Lung microvascular endothelial cell (primary cell): ENCODE measurements at places on chromosomes 2 and 18.

DNA sequence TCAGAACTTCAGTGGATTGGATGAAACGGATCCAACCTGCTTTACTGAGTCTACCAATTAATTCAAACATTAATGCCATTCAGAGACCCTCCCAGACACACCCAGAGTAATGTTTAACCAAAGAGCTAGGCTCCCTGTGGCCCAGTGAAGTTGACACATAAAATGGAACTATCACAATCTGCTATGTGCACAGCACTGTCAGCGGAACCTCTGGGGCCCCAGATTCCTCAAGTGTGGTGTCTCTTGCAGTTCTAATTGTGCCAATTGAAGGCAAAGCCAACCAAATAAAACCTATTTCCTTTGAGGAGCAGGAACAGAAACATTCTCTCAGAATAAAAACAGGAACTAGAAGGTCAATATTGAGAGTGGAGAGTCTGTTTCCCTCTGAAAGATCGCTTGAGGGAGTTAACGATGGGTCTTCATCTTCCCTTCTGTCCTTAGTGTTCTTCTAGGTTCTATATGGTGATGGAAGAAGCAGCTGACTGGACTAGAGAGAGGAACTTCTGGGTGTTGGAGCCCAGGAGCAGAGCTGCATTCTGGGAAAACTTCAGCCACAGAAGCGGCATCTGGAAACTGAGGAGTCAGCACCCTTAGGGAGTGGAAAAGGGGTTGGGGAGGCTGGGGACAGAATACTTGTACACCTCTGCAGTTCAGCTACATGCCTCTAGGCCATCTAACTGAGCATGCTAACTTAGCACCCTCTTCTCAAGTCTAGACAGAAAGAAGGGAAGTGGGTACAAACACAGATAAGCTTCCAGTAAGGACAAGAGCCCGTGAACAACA is 174.4 kb upstream of the FBXO11 start:
- DNase-seq, result no peak

GRCh38 chr2:46462936-46463335 is 16.4 kb upstream of the TMEM247 start:
- DNase-seq, result no peak

- peak; percentile 59 for DNase-seq
Measured at GRCh38 chr2:86298411-86299390, 38.7 kb downstream of the REEP1 start.

DNA sequence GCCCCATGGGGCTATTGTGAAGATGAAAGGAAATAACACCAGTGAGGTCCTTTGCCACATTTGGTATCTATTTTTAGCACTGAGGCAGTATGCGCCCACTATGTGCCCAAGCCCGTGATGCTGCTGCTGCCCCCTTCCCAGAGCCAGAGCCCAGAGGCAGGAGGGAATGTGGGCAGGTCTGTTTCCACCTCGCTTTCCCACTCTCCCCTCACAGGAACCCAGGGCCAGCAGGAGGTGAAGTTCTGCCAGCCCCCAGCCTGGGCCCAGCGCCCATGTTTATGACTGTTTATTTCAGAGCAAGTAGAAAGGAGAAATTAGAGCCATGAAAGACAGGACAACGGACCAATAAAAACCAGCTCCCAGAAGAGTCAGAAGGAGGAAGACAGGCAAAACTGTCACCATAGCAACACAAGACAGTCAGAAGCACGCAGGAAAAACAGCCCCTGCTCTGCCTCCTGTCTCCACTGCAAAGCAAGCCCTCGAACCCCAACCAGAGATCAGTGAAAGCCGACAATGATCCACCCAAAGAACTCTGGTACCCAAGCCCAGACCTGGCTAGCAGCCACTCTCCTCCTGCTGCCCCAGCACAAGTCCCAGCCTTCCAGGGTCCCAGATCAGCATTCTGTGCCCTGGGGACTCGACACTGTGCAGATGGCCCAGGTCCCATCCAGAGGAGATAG is 1.4 kb downstream of the CYRIA start:
- DNase-seq, result peak; percentile 90

DNA sequence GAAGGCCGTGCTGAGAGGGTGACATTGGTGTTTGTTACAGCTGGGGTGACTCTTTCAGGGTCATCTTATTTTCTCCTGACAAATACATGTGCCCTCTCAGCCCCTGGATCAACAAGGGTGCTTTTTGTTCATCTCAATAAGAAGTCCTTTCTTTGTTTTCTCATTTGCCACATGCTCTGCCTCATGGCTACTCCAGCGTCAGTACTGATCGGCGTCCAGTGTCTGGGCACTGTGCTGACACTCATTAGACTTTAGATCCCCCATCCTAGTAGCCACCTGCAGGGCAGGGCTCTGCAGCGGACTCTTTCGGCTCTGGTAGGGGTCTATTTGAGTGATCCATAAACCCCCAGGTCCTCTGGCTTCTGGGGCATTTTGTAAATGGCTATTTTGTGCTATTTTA is 38.4 kb downstream of the NPPC start:
- DNase-seq, result no peak

GRCh38 chr2:9674891-9675414 is 44.2 kb upstream of the YWHAQ start:
- no peak for DNase-seq

DNA sequence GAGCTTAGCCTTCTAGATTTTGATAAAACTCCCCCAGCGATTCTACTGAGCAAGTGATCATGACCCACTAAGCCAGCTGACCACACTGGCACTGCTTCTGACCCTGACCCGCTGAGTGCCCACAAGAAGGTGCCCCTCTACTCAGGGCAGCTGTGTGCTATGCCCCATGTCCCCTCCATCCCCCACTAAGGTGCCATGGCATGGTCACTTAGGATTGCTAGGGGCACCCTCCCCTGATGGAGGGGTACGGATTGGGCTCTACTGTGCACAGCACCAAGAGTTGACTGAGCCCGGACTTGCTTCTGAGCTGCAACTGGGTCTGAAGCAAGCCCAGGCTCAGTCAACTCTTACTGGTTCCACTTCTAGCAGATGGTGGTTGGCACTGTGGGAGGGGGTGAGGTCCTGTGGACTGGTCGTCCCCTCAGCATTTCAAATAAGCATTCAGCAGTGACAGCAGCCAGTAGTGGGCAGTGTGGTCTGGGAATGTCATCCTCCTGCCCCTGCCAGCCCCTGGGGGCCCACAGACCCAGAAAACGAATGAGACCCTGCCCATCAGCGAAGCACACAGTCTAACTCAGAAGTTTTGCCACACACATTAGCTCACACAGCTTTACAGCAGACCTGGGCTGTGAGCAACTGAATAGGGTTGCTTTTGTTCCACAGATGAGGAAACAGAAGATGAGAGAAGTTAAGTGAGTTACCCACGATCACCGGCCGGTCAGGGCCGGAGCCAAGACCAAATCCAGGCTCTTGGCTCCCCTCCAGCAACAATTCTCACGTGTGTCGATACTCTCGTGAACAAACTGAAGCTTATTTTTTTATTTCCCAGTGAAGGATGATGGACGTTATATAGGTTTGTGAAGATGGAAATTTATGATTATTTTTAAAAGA is 52.1 kb upstream of the FOSL2 start:
- DNase-seq, result peak; percentile 18

DNA sequence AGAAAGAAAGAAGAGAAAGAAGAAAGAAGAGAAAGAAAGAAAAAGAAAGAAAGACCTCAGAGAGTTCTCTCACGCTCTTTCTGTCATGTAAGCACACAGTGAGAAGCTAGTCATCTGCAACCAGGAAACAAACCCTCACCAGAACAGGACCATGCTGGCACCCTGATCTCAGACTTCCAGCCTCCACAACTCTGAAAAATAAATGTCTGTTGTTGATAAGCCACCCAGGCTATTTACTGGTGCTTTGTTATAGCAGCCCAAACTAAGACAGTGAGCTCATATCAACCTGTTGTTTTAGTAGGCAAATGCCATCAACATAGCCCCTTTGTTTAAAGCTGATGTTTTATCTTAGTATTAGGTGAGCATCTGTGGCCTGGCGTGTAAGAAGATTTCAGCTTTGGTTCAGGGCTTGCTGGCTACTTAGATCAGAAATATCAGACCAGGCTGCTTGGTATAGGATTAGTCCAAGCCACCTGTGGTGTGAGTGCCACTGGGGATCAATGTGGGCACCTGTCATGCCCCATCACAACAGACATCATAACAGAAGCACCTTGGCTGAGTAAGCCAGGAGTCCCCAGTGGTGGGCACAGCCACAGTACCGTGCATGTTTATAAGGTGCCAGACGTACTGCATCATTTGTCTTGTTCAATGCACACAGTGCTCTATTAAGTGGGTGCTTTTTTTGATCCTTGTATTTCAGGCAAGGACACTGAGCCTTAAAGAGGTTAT is 94.4 kb downstream of the LBH start:
- DNase-seq, result no peak

GRCh38 chr18:59669872-59670657 is 27.2 kb downstream of the CCBE1 start:
- DNase-seq, result no peak

GRCh38 chr2:228048838-228049490 is 132.5 kb downstream of the SPHKAP start:
- DNase-seq, result peak; percentile 39

DNA sequence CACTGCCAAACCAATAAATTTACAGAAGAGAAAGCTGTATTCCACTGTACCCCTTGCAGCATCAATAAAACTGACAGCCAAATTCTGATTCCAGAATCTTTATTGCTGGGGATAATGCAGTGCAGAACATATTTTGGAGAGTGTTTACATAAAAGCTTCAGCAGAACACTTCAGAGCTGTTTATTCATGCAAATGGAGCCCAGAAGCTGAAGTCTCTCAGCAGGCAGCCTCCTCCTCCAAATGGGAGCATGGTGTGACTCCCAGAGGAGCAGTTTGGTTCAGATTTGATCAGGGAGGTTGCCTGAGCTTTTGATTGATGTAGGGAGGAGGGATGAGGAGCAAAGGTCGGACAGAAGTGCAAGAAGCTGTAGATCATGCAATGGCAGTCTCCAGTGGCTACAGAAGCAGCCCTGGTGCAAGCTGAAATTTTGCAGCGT is 22.4 kb downstream of the LHCGR start:
- DNase-seq, result no peak

DNA sequence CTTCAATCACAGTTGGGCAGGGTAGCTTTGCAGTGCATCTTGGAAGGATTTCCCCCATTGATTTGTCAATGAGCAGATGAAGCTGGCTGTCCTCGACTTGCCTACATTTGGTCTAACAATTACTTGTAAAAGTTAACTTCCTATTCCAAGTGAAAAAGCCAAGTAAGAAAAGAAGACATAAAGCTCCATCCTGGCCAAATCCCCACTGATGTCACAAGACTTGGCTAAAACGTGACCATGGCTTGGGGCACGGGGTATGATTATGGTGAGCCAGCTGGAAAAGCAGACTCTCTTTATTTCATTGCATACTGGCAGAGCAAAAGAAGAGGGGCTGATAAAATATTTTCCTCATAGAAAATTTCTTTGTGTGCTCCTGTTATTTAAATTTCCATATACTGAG is 25.4 kb upstream of the PID1 start:
- no peak for DNase-seq

DNA sequence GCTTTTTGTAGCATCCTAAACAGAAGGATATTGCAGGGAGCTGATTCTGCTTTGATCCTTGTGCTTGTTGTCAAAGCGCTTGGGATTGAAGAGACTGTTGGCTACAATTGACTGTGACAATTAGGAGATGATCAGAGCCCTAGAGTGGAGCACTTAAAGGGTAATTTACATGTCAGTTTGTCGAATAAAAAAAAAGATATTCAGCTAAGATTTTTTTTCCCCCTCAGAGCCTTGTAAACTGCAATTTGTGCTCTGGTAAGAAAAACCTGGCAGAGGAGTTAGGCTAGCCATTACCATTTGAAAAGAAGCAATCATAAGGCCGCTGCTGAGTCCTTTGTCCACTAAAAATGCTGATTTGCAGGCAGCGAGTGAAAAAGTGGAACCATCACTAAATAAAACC is 47.8 kb upstream of the ZEB2 start:
- DNase-seq, result no peak

DNA sequence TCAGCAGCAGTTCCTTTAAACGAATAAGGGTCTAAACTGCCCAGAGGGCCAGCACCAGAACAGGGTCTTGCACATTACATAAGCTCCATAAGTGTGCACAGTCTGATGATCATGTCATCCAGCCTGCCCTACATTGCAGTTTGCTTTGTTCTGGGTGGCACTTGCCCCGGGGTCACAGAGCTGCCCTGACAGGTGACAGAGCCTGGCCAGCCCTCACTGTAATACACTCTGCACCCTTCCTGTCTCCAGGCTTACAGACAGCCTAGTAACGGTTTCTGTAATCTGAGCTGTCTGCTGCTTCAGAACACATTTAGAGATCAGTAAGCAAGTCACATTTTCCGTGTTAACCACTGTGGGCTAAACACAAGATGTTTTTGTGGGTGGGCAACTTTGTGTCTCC is 213.3 kb downstream of the FAM210A start:
- no peak for DNase-seq

- no peak for DNase-seq
Measured at GRCh38 chr2:139217641-139218040, 437.5 kb upstream of the NXPH2 start.

DNA sequence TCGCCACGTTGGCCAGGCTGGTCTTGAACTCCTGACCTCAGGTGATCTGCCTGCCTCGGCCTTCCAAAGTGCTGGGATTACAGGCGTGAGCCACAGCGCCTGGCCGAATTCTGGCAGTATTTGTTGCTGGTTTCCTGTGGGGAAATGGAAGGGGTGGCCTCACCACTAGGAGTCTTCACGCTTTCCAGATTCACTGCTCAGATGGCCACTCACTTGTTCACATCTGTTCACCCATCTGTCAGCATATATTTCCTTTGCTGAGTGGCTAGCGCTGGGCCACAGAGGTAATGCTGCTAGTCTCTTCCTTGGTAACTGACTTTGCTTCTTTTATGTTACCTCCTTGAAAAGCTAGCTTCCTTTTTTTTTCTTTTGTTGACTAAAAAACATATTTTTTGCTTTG is 27.2 kb downstream of the TMEM177 start:
- peak; percentile 67 for DNase-seq

DNA sequence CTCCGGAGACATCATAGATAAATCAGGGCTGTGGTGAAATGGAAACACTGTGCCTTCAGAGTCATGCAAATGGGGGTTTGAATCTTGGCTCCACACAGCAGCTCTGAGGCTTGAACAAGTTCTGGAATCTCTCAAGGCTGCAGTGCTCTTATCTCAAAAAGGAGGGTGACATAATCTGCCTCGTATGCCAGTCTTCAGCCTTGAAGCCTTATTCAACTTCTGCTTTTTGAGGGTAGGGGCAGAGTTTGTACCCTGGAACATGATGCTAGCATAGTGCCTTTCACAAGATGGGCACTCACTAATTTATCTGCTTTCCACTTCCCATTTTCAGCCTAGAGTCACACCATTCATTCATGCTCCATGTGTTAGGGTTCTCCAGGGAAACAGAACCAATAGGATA is 42.3 kb downstream of the GATA6 start:
- no peak for DNase-seq

DNA sequence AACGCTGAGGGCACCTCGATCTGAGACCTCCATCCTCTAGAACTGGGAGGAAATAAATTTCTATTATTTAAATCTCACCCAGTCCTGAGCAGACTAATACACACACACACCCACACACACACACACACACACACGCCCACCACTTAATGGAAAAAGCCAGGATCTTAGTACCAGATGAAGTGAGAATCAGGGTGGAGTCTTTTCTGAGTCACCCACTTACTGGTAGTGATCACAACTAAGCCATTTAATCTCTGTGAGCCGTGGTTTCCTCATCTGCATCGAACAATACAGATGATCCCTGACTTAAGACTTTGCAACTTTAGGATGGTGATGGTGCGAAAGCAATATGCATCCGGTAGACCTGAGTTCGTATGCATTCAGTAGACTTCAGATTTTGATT is 18.6 kb downstream of the THNSL2 start:
- no peak for DNase-seq
